ENCODE measurements at places on chromosomes 12 and 14.

GRCh38 chr12:2052826-2053678 is at the start of gene CACNA1C:
Gene CACNA1C (plus strand): TSS chr12:2052987. CDS start chr12:2053563, 576 bp downstream.
- DNase-seq: no peak

- DNase-seq: no peak
Observed at GRCh38 chr14:103301512-103302354, 32.3 kb upstream of the EIF5 start.

GRCh38 chr14:95406756-95407277 is 87.1 kb upstream of the CLMN start:
- DNase-seq: no peak

DNA sequence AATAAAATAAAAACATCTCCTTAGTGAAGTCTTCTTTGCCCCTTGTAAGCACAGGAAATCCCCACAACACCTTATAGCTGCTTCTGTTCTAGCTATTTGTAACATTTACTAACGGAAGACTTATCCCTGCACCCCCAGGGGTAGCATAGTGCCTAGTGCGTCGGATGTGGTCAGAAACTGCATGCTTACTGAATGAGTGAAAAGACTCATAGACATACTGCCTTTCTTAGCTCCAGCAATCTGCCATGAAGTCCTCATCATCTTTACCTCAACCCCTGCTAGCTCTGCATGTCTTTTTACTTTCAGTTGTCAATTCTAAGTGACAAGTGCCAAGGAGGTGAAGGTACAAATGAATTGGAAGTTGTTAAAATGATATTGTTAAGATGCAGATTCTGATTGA is 12.9 kb downstream of the RIOX1 start:
- DNase-seq: no peak

DNA sequence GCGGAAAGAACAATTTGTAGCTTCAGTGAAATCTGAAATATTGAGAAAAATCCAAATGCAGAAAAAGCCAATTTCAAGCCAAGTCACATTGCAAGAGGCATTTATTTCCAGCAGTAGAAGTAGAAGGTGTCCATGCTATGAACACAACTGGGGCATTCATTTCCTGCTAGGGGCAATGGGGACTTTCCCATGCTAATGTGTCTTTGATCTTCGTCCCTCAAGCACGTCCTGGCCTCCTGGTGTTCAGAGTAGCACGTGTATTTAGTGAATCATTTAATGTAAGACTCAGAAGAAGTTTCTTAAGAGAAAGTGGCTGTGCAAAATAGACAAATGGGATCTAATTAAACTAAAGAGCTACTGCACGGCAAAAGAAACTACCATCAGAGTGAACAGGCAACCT is 267.9 kb downstream of the TMEM132C start:
- no peak for DNase-seq

DNA sequence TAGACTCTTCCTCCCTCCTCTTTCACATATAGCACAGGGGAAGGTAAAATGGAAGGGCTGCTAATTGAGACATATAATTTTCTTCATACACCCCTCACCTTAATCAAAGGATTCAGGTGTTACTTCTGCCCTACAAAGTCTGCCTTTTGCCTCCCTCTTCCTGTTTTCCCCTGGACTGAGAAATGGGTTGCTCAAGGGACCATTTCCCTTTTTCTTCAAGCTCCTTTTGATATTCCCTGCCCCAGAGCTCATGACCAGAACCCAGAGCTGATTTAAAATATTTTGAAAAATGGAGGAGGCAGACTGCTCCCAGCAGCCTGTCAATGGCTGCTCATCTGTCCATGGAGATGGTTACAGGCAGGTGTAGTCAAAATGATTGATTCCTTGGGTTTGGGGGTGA is 6.3 kb upstream of the PIP4K2C start:
- DNase-seq: no peak

- DNase-seq: no peak
Observed at GRCh38 chr12:49807991-49808580, 20.1 kb downstream of the NCKAP5L start.

GRCh38 chr14:90551070-90551704 is 154.4 kb downstream of the CALM1 start:
- DNase-seq: no peak

- no peak for DNase-seq
Observed at GRCh38 chr12:49671031-49671765, 36.0 kb downstream of the FMNL3 start.

DNA sequence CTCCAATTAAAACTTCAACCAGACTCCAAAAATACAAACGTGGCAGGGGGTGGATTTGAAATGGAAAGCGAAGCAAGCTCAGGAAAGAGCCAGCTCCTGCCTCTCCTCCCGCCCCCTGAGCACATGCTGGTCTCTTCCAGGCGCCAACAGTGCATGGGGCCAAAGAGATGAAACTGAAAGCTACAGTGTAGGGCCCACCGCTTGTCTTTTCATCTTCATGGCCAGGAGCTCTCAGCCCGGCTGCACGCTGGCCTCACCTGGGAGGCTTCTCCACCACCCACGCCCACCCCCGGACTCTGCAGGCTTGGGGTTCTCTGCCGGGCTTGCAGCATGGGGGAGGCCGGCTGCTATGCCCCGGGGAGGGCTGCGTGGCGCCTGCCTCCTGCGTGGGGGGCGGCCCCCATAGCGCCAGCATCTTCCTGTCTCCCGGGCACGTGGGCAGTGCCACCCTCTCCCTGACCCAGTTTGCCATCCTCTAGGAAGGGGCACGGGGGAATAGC is 2.0 kb downstream of the RIMBP2 start:
- DNase-seq: no peak

DNA sequence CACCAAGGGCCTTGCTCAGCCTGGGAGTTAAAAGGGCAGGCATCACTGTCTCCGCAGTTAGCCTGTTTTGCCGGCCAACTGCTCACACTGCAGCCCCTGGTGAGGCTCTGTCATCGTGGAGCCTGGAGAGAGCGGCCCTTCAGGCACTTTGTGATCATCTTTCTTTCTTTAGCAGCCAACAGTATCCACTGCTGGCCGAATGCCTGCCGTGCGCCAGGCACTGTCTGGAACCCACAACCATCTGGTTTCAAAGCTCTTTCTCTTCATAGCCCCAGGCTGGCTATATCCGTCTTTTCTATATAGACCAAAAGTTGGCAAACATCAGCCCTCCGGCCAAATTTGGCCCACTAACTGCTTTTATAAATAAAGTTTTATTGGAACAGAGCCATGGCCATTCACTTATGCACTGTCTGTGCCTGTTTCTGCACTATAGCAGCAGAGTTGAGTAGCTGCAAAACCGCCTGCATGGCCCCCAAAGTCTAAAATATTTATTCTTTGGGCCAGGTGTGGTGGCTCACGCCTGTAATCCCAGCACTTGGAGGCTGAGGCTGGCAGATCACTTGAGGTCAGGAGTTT is 29.5 kb downstream of the SLC8B1 start:
- no peak for DNase-seq

GRCh38 chr12:104339663-104340062 is 36.1 kb downstream of the EID3 start:
- DNase-seq: no peak

- DNase-seq: no peak
Observed at GRCh38 chr12:6110006-6110405, 14.5 kb downstream of the VWF start.

- no peak for DNase-seq
Observed at GRCh38 chr12:103791350-103791920, 49.6 kb downstream of the NT5DC3 start.

DNA sequence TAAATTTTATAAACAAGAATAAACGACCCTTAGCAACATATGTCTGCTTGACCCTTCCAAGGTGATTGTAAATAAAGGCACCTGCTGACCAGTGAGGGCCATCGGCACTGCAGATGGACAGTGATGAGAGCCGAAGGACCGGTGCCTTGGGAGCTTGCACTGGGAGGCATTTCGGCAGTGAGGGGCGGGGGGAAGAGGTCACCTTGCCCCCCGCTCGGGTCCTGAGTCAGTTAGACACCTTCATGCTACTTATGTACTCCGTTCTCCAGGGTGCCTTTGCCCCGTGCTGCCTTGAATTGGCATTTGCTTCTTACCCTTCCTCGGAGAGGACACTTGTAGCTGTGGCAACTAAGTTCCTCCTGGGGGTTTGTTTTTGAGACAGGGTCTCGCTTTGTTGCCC is 23.0 kb downstream of the MMAB start:
- DNase-seq: no peak

GRCh38 chr12:11958221-11959091 is 112.3 kb upstream of the BCL2L14 start:
- no peak for DNase-seq

- no peak for DNase-seq
Observed at GRCh38 chr12:6161124-6161882, 36.8 kb upstream of the VWF start.

- DNase-seq: no peak
Observed at GRCh38 chr12:56288705-56289387, 11.3 kb downstream of the CS start.

DNA sequence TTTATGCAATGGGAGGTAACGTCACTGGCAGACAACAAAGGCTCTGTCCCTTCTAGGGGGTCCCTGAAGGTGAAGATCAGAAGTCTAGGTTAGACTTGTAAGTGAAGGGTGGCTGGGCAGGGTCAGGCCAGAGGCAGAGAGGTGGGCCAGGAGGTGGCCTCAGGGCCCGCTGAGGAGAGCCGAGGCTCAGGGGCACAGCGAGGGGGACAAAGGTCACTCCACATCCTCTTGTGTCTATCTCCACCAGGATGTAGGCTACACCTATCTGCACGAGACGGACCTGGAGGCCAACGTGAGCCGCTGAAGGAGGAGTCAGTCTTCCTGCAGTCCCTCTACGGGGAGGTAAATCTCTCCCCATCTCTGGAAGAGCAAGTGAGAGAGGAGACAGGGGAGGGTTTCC is 20.3 kb downstream of the KRT85 start:
- no peak for DNase-seq

GRCh38 chr14:53861781-53862180 is 94.8 kb downstream of the BMP4 start:
- no peak for DNase-seq

DNA sequence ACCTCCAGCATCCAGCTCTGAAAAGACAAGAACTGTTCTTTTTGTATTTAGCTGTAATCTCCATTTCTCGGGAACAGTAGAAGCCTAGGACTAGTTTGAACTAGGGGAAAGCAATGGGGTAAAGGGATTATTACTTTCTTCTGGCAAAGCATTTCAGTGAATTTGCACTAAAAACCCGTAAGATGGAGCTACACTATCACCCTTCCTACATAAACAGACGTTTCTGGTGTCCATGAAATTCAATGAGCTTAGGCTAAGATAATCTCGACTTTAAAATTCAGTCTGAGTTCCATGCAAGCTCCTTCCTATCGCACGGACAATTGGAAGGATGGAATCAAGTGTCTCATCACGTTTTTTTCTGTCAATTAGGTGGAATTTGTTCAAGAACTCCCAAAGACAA is 24.0 kb downstream of the ACSM4 start:
- DNase-seq: no peak

GRCh38 chr12:89370850-89371249 is 18.5 kb upstream of the DUSP6 start:
- no peak for DNase-seq

GRCh38 chr12:95790033-95790916 is at the start of gene NTN4:
Gene NTN4 (minus strand): TSS chr12:95790764. CDS start chr12:95790309, 455 bp downstream.
- DNase-seq: no peak

DNA sequence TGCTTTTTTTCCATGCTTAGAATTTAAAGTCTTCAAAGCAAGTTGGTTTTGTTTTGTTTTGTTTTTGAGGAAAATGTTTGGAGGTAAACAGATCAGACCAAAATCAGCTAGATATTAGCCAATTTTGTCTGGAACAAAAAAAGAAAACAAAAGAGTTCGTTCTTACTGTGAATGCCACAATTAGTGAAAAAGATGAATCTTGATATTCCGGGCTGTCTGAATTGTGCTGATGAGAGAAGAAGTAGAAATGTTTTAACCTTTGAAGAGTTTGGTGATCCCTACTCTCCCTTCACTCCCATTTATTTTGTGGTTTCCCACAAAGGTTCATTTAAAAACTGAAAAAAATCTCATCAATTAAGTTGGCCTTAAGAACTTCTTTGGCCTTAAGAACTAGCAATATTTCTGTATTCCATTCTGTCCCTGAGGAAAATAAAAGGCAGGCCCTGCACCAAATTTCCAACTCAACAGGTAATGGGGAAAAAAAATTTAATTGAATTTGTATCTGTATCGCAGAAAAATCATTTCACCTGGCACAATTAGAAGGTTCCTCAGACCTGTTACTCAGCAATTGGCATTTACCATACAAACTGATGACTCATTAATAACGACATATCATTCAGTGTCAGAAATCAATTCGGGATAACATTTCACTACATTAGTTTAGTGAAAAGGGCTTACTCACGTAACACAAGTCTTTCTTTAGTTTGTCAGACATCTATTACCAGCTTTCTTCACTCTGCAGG is 562 bp upstream of the GLIPR1L2 start:
- peak; percentile 18 for DNase-seq

DNA sequence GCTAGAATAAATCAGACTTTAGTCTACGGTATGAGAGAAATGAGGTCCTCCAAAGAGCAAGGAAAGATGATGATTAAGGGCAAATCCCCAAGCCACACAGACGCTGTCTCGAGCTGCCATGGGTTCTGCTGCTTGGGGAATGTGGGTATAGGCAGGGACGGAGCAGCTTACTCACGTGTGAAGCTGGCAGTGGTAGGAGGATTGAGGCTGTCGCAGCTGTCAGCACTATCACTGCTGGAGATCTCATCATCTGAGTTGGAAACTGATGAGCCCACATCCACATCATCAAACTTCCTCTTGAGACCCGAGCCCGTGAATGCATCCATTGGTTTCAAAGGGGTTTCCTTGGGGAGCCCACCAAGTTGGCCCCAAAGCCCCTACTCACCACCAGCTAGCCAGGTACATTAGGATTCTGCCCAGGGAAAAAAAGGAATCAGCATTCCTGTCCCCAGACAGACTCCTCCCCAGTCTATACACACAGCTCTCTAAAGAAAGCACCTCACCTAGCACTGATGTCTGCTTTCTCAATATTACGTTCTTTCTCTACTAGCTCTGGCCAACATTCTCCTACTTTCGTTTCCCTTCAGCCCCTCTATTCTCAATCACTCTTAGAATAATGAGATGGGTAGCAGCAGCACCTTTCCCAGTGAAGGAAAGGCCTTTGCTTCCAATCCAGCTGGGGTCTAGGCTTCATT is 7.0 kb downstream of the CSRNP2 start:
- DNase-seq: no peak

- no peak for DNase-seq
Observed at GRCh38 chr14:77924141-77924948, 124.4 kb downstream of the ADCK1 start.

DNA sequence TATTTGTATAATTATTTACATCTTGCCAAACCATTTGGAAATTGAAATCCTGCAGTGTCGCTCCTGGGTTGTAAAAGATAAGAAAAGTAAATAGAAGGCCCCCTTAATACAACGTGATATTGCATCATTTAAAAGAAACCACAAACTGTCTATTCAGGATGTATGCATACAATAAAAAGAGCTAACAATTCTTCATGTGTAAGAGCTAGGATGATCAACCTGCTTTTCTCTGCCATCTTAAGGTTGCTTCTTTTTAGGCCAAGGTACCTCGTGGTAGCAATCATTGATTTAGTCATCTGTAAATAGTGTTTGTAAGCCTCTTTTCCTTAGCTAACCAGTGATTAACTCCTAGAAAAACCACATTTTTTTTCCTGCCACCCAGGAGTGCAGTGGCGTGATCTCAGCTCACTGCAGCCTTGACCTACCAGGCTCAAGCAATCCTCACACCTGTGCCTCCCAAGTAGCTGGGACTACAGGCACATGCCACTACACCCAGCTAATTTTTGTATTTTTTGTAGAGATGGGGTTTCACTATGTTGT is 3.3 kb upstream of the USP44 start:
- DNase-seq: no peak

GRCh38 chr14:56112781-56113180 is 5.4 kb upstream of the PELI2 start:
- DNase-seq: no peak

- no peak for DNase-seq
Observed at GRCh38 chr12:27331927-27332324, 710 bp upstream of the BMAL2 start.

All from NCI-H1436 treated with DMSO at 0.1 percent for 48 hours (cell line).